ENCODE measurements at places on chromosomes 11 and 22. TPM values are rescaled to one million over a fixed set of nuclear protein-coding genes. Genes with fewer than 3 reads are reported as not detected.

DNA sequence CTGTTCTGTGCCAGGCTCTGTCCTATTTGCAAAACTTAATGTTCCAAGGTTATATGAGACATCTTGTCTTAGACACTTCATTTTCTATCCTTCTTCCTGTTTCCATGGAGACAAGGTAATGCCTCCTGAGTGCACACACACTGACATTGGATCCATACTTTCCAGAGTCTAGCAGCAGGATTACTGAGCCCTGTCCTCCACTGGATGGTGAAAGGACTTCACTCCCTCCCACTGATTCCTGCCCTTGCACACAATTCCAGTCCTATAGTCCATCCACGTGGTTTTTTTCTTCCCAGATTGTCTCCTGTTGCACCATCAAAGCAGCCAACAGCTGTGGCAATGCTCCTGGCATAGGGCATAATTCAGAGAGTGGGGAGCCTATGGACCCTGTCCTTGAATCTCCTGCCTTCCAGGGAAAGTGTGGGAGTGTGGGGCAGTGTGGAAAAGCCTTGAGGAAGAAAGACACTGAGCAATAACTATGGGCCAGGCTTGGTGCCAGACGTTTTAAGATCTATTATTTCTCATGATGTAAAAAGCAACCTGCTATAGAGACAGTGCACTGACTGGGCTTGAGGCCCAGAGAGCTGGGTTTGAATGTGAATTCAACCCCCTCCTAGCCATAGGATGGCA, 31.3 kb downstream of the SERPINH1 start:
- peaks cover 16% of the 10 kb centered on the region for H3K4me1 ChIP-seq
- H3K4me3 ChIP-seq, result no peak overlapping the region
- no peak overlapping the region for H3K27ac ChIP-seq
- H3K27me3 ChIP-seq, result peaks cover 4% of the 10 kb centered on the region

Gene TPBGL
- not detected for total RNA-seq

Gene MMP12
- total RNA-seq, result not detected

DNA sequence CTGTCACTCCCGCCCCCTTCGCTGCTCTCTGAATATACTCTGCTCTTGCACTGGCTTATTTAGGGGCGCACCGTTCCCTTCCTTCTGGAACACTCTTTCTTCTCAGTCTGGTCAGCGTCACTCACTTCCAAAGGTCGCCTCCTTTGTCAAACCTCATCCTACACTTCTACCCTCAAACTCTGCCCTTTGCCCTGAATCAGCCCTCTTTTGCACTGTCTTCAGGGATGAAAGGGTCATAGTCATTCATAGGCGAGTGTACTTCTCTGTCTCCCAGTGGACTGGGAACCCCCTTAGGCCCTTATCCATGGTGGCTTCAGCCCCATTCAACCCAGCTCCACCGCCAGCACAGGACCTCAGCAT, 15.4 kb downstream of the MOGAT2 start:
- H3K4me1 ChIP-seq, result no peaks in the 10 kb centered on the region
- no peaks in the 10 kb centered on the region for H3K27me3 ChIP-seq
- H3K4me3 ChIP-seq, result no peak overlapping the region
- no peak for DNase-seq

DNA sequence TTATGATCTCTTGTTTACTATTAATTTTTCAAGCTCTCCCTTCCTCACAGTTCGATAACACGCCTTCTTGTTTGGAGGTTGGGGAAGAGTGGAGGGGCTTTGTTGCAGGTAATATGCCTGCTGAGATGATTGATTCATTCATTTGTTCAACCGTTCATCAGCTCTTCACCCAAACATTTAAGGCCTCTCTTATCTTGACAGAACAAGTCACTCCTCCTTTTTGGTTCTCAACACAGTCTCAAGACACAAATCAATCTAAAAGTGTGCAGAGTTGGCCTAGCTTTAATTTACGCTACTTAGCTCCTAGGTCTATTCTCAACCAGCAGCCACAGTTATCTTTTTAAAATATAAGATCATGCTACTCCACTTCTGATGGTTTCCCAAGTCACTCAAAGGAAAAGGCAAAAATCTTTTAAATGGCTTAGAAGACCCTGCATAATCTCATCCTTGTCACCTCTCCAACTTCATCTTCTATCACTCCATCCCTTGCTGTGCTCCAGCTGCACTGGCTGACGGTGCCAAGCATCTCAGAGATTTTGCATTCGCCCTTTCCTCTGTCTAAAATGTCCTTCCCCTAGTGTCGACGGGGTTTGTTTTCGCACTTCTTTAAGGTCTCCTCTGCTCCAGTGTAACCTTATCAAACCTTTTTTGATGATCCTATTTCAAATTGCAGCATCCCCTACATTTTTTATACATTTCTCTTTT, 60.3 kb downstream of the AMBRA1 start:
- peaks cover 7% of the 10 kb centered on the region for H3K36me3 ChIP-seq
- H3K4me1 ChIP-seq, result peaks cover 25% of the 10 kb centered on the region
- H3K27me3 ChIP-seq, result no peaks in the 10 kb centered on the region
- DNase-seq, result no peak
- H3K27ac ChIP-seq, result no peak overlapping the region
- H3K4me3 ChIP-seq, result no peak overlapping the region

DNA sequence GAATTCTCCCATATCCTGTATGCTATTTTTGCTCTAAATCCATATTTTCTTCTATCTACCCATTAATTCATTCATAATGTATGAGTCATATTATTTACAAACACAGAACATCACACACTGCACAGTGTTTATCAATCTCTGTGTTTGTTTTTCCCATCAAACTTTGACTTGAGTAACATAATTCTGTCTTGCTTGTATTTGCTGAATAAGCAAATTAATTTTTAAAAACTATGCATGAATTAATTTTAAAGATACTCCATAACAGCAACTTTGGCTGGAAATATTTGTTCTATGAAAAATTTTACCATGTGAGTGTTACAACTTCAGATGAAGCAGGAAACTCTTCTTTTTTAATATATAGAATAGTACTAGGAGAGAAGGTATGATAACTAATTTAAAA, 275.6 kb downstream of the GRM5 start:
- no peak for DNase-seq
- no peaks in the 10 kb centered on the region for H3K36me3 ChIP-seq
- no peaks in the 10 kb centered on the region for H3K27me3 ChIP-seq

Gene TIMP3
- not detected for total RNA-seq

DNA sequence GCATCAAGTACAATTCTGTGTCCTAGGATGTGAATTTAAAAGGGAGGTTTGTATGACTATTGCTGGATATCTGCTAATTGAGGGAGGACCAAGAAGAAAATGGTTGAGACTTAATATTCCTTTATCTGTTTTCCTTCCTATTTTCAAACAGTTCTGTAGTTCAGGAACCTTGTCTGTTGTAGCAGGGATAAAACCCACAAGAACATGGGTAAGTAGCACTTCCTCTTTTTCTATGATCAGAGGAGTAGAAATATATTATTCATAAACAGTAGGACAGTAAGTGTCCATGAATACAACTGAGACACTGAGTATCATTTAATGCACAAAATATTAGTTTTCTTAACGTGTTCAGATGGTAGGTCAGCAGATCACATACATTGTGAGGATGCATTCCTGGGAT, 7.6 kb downstream of the MS4A3 start:
- H3K4me1 ChIP-seq, result no peaks in the 10 kb centered on the region
- peaks cover 6% of the 10 kb centered on the region for H3K27me3 ChIP-seq
- DNase-seq, result no peak
- H3K27ac ChIP-seq, result no peak overlapping the region
- no peaks in the 10 kb centered on the region for H3K36me3 ChIP-seq

DNA sequence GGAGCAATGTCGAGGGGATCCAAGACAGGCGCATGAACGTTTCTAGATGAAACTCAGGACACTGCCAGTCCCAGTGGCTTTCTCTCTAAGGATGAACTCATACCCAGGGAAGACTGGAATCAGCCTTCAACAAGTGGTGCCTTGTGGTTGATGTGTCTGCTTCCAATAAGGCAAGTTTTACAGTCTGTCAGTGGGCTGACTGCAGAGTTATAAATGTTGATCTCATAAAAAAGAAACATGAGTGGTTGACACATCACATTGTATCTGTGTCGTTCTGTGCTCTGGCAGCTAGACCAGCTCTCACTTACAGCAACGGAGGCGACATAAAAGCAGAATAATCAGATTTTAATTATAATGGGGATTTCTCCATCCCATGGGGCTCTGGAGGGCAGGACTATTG, 96.7 kb downstream of the SNX19 start:
- peaks cover 5% of the 10 kb centered on the region for H3K27me3 ChIP-seq
- no peaks in the 10 kb centered on the region for H3K4me1 ChIP-seq
- H3K4me3 ChIP-seq, result no peak overlapping the region
- H3K36me3 ChIP-seq, result no peaks in the 10 kb centered on the region
- no peak overlapping the region for H3K27ac ChIP-seq

GRCh38 chr11:99268886-99269285, 248.1 kb downstream of the CNTN5 start:
- no peak for DNase-seq
- H3K4me3 ChIP-seq, result no peak overlapping the region
- H3K27me3 ChIP-seq, result no peaks in the 10 kb centered on the region
- no peaks in the 10 kb centered on the region for H3K4me1 ChIP-seq
- no peak overlapping the region for H3K27ac ChIP-seq

DNA sequence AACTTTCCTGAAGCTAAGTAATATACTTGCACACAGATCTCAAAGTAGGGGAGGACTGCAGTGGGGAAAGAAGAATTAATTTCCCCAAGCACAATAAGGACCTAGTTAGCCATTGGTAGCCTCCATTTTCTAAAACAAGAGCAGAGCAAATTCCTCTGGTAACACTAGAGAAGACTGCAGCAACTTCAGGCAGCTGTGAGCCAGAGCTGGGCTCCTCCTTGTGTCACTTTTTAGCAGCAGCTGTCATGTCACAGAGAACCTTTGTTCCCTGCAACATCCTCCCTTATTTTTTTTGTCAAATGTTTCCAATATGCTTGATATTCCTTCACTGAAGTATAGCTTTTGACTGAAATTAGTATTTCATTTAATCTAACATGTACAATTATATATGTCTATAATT, 54.4 kb downstream of the RRAS2 start:
- no peak for DNase-seq
- no peak overlapping the region for H3K27ac ChIP-seq
- peaks cover 39% of the 10 kb centered on the region for H3K4me1 ChIP-seq
- H3K36me3 ChIP-seq, result peaks cover 2% of the 10 kb centered on the region
- H3K4me3 ChIP-seq, result no peak overlapping the region
- H3K27me3 ChIP-seq, result no peaks in the 10 kb centered on the region

- peak overlapping the region; percentile 85 for H3K27ac ChIP-seq
- peaks cover 91% of the 10 kb centered on the region for H3K4me1 ChIP-seq
- DNase-seq, result no peak
- H3K36me3 ChIP-seq, result peaks cover 83% of the 10 kb centered on the region
- H3K4me3 ChIP-seq, result peak overlapping the region; percentile 52
Measured at GRCh38 chr11:64765291-64765850, 5.6 kb upstream of the PYGM start.

GRCh38 chr11:116281173-116282160, 491.3 kb downstream of the BUD13 start:
- peaks cover 3% of the 10 kb centered on the region for H3K27me3 ChIP-seq
- no peaks in the 10 kb centered on the region for H3K4me1 ChIP-seq
- no peak overlapping the region for H3K27ac ChIP-seq
- no peaks in the 10 kb centered on the region for H3K36me3 ChIP-seq
- no peak for DNase-seq

Gene CYTH4
- 40.3 TPM for total RNA-seq

Gene OR5L2
- total RNA-seq, result not detected

GRCh38 chr11:34830648-34831047, 85.5 kb downstream of the APIP start:
- H3K36me3 ChIP-seq, result no peaks in the 10 kb centered on the region
- no peak for DNase-seq
- no peaks in the 10 kb centered on the region for H3K27me3 ChIP-seq
- no peak overlapping the region for H3K4me3 ChIP-seq
- no peak overlapping the region for H3K27ac ChIP-seq
- no peaks in the 10 kb centered on the region for H3K4me1 ChIP-seq

Measured in activated B cell treated with CpG ODN at 0.5 μM for 24 hours (primary cell).